ENCODE measurements at places on chromosomes 13 and 19. TPM values are rescaled to one million over a fixed set of nuclear protein-coding genes. Genes with fewer than 3 reads are reported as not detected.

STK24 gene
- 62.4 TPM for polyA plus RNA-seq

ZNF441 gene
- 9.0 TPM for polyA plus RNA-seq

GPR12 gene
- 0.02 TPM for polyA plus RNA-seq

ZNF665 gene
- polyA plus RNA-seq, result 7.7 TPM

ZNF763 gene
- 9.9 TPM for polyA plus RNA-seq

NDUFB7 gene
- 216 TPM for polyA plus RNA-seq

KIR2DL4 gene
- polyA plus RNA-seq, result 0.16 TPM

MEGF8 gene
- polyA plus RNA-seq, result 5.5 TPM

VSTM1 gene
- 0.37 TPM for polyA plus RNA-seq

IGSF23 gene
- 0.14 TPM for polyA plus RNA-seq

TMEM86B gene
- polyA plus RNA-seq, result 39.7 TPM

DNA sequence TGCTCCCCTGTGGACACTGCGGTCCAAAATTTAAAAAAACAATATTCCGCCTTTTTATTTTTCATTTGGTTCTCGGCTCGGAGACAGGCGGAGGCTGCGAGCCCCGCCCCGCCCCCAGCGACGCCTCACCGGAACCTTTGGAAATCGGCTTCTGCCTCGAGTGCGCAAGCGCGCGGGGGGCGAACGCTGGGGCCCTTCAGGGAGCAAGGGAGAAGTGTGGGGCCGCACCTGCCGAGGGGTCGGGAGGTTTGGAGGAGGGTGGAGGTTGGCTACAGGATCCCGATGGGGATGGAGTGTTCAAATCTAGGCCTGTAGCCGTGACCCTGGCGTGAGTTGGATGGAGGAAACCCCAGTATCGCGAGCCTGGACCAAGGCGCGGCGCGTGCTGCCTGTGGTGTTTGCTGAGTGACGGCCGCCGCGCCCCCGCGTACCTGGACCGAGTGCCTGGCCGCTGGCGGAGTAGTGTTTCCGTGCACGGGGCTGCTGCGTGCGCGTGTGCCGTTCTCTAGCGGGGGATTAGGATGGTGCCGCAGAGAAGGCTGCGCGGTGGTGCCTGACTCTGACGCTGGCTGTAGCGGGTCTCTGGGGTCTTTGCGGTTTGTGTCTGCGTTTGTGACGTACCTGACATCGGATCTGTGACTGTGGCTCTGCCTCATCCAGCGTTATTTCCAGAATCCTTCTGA, 565 bp upstream of the ZFP30 start:
- DNase-seq, result peak; percentile 83

GRCh38 chr13:94195715-94196114, 283.8 kb downstream of the DCT start:
- DNase-seq, result no peak

DNA sequence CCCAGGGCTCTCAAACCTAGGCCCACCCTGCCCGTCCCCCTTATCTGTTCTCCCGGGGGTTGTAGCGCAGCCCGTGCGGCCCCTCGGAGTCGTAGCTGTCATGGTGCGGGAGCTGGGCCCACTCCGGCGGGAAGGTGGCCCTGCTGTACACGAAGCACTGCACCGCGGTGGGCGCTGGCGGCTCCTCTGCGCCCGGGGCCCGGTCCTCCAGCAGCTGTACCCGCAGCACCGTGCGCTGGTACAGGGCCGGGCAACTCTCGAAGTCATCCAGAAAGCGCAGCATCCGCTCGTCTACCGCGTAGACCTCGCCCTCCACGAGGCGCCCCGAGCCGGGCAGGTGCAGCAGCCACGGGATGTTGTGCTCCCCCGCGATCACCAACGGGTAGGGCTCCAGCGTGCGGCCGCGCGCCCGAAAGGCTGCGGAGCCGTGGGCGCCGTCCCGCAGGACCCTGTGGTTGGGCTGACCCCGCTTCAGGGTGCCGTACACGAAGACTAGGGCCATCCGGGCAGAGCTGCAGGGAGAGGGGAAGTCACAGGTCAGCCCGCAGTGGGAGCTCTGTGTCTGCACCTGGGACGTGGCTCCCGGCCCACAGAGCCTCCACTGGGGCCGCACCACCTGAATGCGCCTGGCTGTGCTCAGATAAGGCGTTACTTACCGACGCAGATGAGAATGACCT, 56.4 kb downstream of the GGACT start:
- DNase-seq, result no peak

DNA sequence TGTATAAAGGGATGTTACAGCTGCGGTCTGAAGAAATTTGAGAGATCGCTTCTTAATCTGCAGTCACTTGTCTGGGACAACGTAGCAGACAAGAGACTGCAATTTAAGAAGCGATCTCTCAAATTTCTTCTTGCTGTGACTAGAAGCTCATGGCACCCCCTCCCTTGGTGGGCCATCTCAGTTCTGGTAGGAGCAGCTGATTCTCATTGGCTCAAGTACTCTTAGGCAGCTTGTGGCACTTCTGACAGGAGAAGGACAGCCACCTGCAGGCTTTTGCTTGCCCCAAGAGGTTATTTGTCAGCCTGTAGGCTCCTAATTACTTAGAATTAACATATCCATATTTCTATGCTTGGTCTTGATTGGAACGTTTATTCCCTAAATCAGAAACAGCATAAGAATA, 503.0 kb downstream of the DCT start:
- DNase-seq, result no peak

- no peak for DNase-seq
Measured at GRCh38 chr13:29858231-29858630, 7.8 kb upstream of the UBL3 start.

- DNase-seq, result no peak
Measured at GRCh38 chr13:53683608-53684007, 655.0 kb downstream of the OLFM4 start.

GRCh38 chr19:17081672-17082630, 6.4 kb downstream of the MYO9B start:
- DNase-seq, result no peak

GRCh38 chr19:44684892-44685863, 13.8 kb upstream of the CEACAM16 start:
- no peak for DNase-seq

DNA sequence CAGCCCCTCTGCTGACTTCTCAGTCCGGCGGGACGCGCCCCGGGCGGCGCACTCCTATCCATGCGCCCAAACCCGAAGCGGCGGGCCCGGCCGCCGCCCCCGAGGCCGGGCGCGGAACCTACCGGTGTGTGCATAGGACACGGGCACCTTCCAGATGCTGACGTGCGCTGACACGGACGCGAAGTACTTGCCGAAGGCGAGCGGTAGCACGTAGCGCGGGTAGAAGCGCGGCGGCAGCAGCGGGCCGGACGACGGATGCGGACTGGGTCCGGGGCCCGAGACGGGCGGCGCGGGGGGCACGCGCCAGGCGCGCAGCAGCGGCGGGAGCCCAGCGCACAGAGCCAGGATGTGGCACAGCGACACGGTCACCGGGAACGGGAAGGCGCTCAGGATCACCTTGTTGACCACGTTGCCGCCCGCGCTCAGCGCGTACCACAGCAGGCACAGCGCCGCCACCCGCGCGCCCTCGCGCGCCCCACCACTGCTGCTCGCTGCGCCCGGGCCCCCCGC, 338 bp downstream of the SLC35E1 start:
- DNase-seq, result no peak

DNA sequence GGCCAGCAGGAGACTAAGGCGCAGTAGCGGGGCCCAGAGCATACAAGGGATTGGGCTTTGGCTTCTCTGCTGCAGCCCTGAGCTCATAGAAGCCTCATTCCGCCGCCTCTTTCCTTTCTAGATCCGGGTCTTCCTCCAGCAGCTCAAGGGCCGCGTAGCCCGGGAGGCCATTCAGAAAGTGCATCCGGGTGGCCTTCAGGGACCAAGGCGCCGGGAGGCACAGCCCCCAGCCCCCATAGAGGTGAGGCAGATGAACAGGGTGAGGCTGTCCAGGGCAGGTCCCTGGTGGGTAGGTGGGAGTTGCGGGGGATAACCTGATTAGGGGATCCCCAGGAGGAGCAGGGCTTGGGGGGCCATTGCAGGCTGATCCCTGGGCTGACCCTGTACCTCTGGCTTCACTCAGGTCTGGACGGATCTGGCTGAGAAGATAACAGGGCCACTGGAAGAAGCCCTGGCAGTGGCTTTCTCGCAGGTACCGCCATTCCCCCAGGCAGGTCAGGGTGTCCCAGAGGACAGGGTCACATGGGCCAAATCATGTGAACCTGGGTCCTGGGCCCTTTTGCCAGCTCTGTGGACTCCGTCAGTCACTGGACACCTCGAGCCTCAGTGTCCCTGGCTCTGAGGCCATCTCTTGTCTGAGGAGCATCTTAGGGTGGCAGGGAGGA, 1.3 kb downstream of the SNAPC2 start:
- no peak for DNase-seq

GRCh38 chr13:30234619-30235162, 72.7 kb downstream of the KATNAL1 start:
- DNase-seq, result no peak

- DNase-seq, result no peak
Measured at GRCh38 chr13:30196025-30196424, 111.3 kb downstream of the KATNAL1 start.

- DNase-seq, result no peak
Measured at GRCh38 chr13:29893438-29893837, 43.0 kb upstream of the UBL3 start.

- DNase-seq, result no peak
Measured at GRCh38 chr13:86403181-86403580, 604.0 kb upstream of the SLITRK6 start.

- DNase-seq, result no peak
Measured at GRCh38 chr19:42114412-42114811, 17.8 kb downstream of the POU2F2 start.

- no peak for DNase-seq
Measured at GRCh38 chr13:92952161-92952560, 274.4 kb upstream of the GPC6 start.

GRCh38 chr13:98585398-98585754, 8.5 kb upstream of the STK24 start:
- no peak for DNase-seq

GRCh38 chr19:13160557-13160956, 10.3 kb downstream of the IER2 start:
- DNase-seq, result no peak

DNA sequence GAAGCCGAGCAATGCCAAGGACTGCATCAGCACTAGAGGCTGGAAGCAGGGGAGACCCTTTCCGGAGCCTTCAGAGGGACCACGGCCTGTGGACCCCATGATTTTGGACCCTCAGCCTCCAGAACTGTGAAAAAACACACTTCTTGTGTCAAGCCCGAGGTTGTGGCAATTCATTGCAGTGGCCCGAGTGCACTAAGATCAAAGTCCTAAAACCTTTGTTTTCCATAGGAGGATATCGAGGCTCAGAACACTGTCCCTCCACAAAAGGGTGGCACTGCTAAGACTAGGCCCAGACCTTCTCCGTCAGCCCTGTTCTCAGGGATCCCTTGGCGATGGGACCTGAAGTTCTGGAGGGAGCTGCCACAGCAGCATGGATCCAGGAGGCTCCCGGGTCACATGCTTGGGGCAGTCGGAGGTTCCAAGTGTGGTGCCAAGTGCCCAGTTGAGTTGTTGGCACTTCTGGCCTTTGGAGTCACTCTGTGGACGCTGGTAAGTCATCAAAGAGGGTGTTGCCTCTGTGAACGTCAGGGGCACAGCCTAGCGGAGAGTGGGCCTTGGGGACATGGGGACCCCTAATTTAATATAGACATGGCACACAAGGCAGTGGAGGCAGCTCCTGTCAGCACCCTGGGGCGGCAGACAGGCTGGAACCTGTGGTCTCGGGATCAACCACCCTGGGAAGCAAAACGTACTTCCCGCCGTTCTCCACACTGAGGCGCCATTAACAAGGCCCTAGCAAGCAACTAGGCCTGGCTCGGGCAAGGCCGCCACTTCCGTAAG, 199.2 kb downstream of the COL4A1 start:
- DNase-seq, result no peak
